Stimulated activated CD8-positive, alpha-beta memory T cell treated with anti-CD3 and anti-CD28 coated beads, Interleukin-7, amount 100 ng/mL, for 1 hour (primary cell): ENCODE measurements at places on chromosomes 2 and 18.

DNA sequence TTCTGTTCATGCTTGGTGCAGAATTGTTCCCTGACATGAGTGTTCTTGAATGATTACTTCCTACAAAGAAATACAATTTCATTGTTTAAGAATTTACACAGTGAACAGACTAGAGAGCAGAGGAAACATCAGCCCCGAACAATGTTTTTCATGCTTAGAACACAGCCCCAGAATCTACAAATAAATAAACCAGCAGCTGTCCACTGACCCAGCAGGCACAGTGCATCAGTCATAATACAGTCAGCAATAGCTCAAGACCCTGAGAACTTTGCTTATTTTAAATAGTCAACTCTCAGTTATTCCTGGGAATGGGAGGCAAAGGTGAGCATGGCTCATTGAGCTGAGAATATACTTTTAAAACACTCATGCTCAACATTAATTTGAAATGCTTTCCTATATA lies 38.4 kb downstream of the XIRP2 start:
- DNase-seq, result no peak

GRCh38 chr2:122851972-122852531 lies 1096.6 kb downstream of the TSN start:
- DNase-seq, result no peak

DNA sequence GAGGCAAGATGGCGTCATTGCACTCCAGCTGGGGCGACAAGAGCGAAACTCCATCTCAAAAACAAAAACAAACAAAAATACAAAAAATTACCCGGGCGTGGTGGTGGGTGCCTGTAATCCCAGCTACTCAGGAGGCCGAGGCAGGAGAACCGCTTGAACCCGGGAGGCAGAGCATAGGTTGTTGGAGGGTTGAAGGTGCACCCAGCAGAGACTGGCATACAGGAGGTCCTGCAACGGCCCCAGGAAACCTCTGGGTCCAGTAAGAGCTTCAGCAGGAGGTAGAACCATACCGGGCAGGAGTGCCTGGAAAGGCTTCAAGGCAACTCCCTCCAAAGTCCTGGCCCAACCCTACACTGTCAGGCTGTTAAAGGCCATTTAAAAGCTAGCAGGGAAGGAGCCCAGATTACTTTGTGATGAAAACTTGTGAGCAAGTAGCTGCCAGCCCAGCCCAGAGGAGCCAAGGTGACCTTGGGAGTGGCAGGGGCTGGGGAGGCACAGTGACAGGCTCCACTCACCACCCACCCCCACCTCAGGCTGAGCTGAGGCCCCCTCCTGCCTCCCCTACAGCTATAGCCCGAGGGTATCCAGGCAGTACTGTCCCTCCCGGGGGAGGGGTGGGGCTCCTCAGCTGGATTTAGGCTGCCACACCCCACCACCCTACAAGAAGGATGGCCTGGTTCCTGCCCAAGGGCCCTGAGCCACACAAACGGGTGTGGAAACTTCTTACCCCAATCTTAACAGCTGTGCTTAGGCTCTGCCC lies 28.1 kb downstream of the TFCP2L1 start:
- no peak for DNase-seq

DNA sequence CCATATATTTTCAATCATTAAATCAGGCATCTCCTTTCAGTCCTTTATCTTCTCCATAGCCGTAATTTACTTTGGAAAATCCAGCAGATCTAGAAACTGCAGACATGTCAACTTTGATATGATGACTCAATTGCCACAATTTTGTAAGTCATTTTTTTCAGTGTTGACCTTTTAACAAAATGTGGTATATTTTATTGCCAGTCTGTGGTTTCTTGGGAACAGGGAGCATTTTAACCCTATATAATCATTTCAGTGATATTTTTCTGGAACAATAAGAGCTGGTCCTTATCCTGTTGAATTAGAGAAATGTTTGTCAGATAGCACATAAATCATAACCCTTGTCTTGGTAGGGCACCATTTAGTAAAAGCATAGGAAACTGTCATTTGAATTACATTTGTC lies 90.9 kb upstream of the UBXN4 start:
- no peak for DNase-seq

GRCh38 chr2:34547340-34547739 lies 948.2 kb upstream of the FAM98A start:
- DNase-seq, result no peak

GRCh38 chr2:229713371-229714079 lies 830 bp downstream of the DNER start:
- no peak for DNase-seq

DNA sequence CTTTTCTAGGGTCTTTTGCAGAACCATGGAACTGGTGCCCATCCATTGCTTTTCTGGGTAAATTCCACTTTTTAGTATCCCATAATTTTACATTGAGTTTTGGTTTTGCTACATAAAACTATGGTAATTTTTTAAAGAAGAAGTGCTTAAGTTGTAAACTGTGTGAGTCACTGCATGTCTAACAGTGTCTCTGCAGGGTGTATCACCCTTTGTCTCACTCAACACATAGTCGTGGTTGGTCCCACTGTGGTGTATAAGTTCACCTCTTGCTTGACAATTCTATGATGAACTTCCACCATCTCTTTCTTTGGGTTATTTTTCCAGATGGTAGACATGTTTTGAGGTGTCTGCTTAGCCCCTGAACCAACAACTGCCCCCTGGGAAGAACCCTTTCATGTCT lies 10.5 kb downstream of the SCTR start:
- no peak for DNase-seq

DNA sequence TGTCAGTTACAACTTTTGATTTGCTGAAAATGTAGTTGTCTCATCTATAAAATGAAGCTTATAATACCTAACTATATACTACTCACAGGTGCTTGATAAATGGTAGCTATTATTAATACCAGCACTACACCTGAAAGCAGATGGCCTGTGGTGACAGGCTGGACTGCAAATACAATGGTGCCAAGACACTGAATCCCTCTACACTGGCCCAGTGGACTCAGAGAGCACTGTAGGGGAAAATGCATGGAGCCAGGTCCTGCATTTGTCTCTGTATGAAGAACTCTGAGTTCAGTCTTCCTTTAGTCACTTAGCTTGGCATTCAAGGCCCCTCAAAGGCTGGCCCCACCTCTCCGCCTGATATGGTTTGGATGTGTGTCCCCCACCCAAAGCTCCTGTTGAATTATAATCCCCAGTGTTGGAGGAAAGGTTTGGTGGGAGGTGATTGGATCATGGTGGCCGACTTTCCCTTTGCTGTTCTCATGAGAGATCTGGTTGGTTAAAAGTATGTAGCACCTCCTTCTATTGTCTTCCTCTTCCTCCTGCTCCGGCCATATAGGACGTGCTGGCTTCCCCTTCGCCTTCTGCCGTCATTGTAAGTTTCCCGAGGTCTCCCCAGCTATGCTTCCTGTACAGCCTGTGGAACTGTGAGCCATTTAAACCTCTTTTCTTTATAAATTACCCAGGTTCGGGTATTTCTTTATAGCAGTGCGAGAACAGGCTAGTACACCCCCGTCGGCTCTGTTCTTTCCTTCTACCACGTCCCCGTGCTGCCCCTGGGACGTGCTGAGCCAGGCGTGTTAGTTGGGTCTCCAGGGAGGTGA lies 11.1 kb upstream of the NTSR2 start:
- DNase-seq, result no peak
